Stimulated activated CD8-positive, alpha-beta memory T cell treated with anti-CD3 and anti-CD28 coated beads, Interleukin-4, amount 100 ng/mL, for 4 hours (primary cell): ENCODE measurements at places on chromosomes 12 and 14.

- no peak for DNase-seq
These were observed 222.6 kb upstream of the SYT1 start for GRCh38 chr12:78641837-78642423.

- DNase-seq, result no peak
These were observed 21.0 kb upstream of the JDP2 start for GRCh38 chr14:75406856-75407255.

- DNase-seq, result peak; percentile 74
These were observed 17.0 kb downstream of the RHOF start for GRCh38 chr12:121776190-121777098.

GRCh38 chr12:40693207-40693821, 1.1 kb downstream of the CNTN1 start:
- no peak for DNase-seq

GRCh38 chr12:32586390-32586789, 92.7 kb upstream of the DNM1L start:
- DNase-seq, result no peak

DNA sequence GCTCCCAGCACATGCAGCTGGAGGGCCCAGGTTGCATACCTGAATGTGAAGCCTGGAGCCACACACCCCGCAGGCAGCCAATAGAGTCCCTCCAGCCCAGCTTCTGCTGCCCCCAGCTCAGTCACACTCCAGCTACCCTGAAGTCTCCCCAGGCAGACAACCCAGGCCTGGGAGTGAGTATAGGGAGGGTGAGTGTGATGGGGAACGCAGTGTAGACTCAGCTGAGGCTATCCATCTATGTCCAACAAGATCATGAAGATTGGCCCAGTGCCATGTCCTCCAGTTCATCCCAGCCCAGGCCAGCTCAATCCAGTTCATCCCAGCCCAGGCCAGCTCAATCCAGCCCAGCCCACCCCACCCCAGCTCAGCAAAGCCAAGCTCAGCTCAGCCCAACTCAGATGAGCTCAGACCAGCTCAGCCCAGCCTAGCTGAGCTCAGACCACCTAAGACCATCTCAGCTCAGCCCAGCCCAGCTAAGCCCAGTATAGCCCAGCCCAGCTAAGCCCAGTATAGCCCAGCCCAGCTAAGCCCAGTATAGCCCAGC, 330.4 kb downstream of the TMEM121 start:
- no peak for DNase-seq

GRCh38 chr12:111354511-111354910, 14.4 kb downstream of the PHETA1 start:
- DNase-seq, result no peak

- DNase-seq, result no peak
These were observed 98.3 kb downstream of the PLEKHA5 start for GRCh38 chr12:19227880-19228210.

DNA sequence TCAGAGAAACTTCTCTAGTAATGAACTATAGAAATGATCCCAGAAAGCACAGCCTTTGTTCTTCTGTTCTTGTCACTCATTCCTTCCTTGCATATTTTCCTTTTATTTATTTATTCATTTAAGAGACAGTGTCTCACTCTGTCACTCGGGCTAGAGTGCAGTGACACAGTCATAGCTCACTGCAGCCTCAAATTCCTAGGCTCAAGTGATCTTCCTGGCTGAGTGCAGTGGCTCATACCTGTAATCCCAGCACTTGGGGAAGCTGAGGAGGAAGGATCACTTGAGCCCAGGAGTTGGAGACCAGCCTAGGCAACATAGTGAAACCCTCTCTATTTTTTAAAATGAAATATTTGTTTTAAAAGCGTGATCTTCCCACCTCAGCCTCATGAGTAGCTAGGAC, 11.5 kb downstream of the TECPR2 start:
- DNase-seq, result no peak
